Activated CD4-positive, alpha-beta memory T cell treated with anti-CD3 and anti-CD28 coated beads for 36 hours (primary cell): ENCODE measurements at places on chromosomes 2 and 18. TPM values are rescaled to one million over a fixed set of nuclear protein-coding genes. Genes with fewer than 3 reads are reported as not detected.
A peak's percentile ranks its signal among the peaks of the same experiment; 100 is the strongest.

PRKAG3 gene
- total RNA-seq, result not detected

GRCh38 chr2:102144128-102144527, 1.6 kb downstream of the IL1R1 start:
- DNase-seq, result no peak

GRCh38 chr2:74843899-74844298, 10.0 kb downstream of the HK2 start:
- DNase-seq, result peak; percentile 51

GRCh38 chr18:55523001-55523400, 65.0 kb downstream of the TCF4 start:
- no peak for DNase-seq

CYP20A1 gene
- total RNA-seq, result 24.4 TPM

GRCh38 chr2:164780611-164781178, 60.9 kb downstream of the COBLL1 start:
- DNase-seq, result no peak

- no peak for DNase-seq
These were observed 113.4 kb downstream of the CAPN13 start for GRCh38 chr2:30693821-30694281.

TMEM247 gene
- total RNA-seq, result not detected

GRCh38 chr2:69830045-69830905, 815 bp downstream of the GMCL1 start:
- DNase-seq, result peak; percentile 66

DNA sequence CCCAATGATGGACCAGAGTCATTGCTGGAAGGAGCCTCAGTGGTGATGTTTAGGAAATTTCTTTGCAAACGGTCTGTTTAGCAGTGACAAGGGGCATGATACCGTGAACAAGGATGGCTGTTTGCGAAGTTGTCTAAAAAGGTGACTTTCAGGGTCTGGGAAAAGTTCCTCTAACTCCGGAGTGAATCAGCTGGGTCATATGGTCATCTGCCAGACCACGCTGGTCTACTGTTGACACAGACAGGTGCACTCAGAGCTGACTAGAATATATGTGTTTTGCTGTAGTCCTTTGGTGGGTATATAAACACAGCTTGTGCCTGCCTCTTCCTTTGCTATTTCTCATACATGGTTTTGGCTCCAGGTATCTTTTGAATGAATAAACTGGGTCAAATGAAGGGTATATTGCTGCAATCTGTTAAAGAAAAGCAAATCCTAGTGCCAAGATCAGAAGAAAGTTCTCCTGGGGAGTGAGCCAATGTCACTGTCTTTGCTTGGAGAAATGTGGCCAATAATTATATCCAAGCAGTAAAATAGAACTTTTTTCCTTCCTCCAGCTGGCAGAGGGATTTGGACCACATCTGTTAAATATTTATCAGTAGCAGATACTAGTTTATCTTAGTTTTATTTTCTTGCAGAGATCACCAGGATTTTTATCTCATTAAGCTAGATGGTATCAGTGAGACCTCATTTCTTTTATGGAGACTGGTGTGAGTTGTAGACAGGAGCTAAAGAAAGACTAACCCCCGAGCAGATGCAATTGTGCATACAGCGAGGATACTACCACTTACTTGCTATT, 286.0 kb downstream of the TRIB2 start:
- no peak for DNase-seq

DNA sequence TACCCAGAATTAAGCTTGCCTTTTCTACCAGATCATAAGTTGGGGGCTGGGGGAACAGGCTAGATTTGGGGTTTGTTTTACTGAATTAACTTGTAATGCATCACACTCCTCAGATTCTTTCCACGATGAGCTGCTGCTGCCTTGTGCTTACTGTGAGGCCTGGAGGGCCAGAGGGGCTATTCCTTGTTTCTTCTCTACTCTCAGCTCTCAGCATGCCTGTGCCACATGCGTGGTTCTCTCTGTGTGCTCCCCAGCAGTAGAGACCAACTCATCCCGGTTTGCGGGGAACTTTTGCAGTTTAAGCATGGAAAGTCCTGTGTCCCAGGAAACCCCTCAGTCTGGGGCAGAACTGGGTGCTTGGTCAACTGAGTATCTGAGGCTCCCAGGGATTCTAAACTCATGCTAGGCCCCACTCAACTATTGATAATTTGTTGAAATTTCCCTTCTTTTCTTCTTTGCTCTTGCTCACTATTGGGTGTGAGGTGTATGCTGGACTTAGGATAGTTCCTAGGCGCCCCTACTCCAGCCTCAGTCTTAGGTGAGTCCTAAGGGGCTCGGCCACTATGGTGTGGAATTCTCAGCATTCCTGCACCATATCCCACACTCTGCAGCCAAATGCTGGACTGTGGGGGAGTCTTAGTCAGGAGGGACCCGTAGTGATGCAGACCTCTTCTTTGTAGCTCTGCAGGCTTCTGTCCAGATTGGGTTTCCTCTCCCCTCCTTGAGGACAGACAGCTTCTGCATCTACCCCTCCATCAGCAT, 63.1 kb downstream of the SRD5A2 start:
- no peak for DNase-seq

DNA sequence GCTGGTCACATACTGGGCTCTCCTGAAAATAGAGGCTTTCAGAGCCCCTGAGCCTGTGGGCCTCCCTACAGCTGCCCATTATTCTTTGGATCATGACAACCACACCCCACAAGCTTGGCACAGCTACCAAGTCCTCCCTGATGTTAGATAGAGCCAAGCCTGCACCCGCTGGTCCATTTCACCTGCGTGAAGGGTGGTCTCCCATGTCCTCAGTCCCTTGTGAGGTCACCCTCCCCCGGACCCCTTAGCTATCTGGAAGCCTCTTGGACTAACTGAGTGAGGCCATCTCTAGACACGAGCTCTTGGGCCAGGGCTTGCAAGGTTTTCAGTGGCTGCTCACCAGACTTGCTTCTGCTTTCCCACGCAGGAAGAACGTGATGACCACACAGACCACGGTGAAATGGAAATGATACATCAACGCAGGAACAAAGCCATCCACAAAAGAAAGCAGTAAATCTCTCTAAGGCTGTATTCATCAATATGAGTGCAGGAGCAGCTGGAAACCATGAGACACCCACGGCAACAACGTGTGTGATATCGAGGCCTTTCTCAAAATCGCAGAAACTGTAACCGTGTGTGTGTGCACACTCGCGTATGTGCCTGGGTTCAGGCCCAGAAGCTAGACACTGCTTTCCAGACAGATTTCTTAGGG, 10.1 kb upstream of the MAL start:
- peak; percentile 39 for DNase-seq

MC5R gene
- not detected for total RNA-seq

DNA sequence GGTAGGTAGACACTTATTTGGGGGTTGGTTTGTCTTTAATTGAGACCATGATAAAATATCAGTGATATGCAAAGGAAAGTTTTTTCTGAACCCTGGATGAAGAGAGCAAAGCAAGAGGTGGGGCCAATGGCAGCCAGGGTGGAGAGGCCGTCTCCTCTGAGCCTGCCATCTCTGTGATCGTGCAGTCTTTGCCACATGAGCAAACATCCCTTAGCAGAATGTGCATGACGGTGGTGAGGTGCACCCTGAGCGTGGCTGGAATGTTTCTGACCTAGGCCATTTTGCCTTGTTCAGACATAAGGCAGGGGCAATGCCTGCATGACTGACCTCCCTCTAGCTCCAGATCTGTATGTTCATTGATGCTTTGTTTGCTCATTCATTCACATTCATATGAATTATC, 6.0 kb downstream of the NCK2 start:
- no peak for DNase-seq

CPO gene
- not detected for total RNA-seq

DNA sequence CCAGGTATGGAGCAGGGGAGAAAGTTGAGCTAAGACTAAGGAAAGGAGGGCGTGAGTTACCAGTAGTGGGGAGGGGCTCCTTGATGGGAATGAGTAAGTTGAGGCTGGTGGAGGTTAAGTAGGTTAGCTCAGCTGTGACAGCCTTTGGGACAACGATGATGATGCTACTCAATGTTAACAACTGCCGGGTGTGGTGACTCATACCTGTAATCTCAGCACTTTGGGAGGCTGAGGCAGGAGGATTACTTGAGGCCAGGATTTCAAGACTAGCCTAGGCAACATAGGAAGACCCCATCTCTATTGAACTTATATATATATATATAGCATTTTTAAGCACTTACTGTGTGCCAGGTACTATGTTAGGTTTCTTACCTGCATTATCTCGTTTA, 48.4 kb downstream of the HK2 start:
- DNase-seq, result no peak

- no peak for DNase-seq
These were observed 180.8 kb downstream of the SLC8A1 start for GRCh38 chr2:40271094-40271493.

PID1 gene
- total RNA-seq, result not detected

- peak; percentile 55 for DNase-seq
These were observed 198.5 kb downstream of the UBE2E3 start for GRCh38 chr2:181178823-181179412.

CAPN14 gene
- total RNA-seq, result 0.19 TPM

FN1 gene
- total RNA-seq, result 0.53 TPM

GREB1L gene
- total RNA-seq, result not detected

- DNase-seq, result no peak
These were observed 11.6 kb downstream of the EN1 start for GRCh38 chr2:118835746-118836410.

SERPINB13 gene
- not detected for total RNA-seq

- DNase-seq, result no peak
These were observed 726 bp downstream of the C2orf69 start for GRCh38 chr2:199911877-199912161.

DNA sequence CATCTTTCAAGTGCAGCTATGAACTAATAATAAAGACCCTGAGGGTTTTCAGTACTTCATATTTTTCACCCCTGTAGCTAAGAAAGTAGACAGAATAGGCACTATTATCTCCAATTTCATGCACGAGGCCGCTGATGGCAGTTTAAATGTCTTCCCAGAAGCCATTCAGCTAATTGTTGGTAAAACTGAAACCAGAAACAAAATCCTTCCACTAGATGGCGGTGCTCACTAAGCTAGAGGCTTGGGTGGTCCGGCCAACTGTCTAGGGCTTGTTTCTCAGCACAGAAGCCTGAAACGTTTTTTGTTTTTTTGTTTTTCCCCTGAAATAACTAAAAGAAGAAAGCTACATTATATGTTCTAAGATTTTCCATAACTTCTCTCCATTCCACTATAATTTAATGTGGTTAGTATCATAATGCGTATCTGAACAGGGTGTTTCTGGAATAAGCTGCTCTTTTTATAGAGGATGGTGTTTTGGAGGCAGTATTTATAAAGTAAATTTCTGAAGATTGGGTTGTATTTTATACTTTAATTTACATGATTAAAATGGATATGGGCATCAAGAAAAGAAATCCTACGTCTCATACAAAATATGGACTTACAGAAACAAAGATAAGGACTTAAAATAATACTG, 159.4 kb downstream of the PIK3C3 start:
- peak; percentile 63 for DNase-seq

- no peak for DNase-seq
These were observed 79.6 kb downstream of the MBP start for GRCh38 chr18:77052983-77053309.

KRTCAP3 gene
- 6.4 TPM for total RNA-seq

TEKT4 gene
- total RNA-seq, result not detected

DNA sequence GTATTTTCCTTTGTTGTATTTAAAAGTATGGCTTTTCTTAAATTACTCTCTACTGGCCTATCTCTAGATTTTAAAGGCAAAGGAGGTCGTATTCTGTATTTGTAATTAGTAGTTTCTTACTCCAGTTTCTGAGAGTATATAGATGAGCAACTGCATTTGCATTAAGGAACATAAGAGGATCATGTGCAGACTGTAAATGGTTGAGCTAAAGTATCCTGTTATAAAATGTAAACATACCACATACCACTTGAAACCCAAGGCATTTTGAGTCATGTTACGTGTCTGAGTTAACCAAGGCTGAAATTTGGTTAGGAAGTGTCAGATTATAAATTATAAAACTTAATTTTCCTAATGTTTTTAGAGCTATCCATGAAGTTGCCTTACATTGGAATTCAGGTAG, 76.3 kb downstream of the GPD2 start:
- DNase-seq, result no peak

- DNase-seq, result no peak
These were observed 840.3 kb upstream of the ZEB2 start for GRCh38 chr2:145360129-145360790.

RHBDD1 gene
- total RNA-seq, result 38.0 TPM

GRCh38 chr2:125644257-125644656, 1011.7 kb upstream of the GYPC start:
- no peak for DNase-seq

DNA sequence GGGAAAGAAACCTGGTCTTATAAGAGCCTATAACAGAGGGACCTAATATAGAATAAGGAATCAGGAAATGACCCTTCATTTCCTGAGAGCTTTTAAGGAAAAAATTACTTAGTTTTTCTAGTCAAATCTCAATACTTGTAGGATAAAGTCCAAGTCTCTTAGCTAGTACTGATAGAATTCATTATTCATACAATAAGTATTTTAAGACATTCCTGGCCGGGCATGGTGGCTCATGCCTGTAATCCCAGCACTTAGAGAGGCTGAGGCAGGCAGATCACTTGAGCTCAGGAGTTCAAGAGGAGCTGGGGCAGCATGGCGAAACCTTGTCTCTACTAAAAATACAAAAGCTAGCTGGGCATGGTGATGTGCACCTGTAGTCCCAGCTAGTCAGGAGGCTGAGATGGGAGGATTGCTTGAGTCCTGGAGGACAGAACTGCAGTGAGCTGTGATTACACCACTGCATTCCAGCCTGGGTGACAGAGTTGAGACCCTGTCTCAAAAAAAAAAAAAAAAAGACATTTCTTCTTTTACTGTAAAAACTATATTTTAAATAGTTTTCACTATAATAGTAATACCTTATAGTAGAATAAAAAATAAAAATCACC, 3.2 kb downstream of the RAB3GAP1 start:
- no peak for DNase-seq

MYO5B gene
- 0.21 TPM for total RNA-seq

GRCh38 chr2:236546561-236547002, 23.0 kb upstream of the ACKR3 start:
- peak; percentile 52 for DNase-seq

DNA sequence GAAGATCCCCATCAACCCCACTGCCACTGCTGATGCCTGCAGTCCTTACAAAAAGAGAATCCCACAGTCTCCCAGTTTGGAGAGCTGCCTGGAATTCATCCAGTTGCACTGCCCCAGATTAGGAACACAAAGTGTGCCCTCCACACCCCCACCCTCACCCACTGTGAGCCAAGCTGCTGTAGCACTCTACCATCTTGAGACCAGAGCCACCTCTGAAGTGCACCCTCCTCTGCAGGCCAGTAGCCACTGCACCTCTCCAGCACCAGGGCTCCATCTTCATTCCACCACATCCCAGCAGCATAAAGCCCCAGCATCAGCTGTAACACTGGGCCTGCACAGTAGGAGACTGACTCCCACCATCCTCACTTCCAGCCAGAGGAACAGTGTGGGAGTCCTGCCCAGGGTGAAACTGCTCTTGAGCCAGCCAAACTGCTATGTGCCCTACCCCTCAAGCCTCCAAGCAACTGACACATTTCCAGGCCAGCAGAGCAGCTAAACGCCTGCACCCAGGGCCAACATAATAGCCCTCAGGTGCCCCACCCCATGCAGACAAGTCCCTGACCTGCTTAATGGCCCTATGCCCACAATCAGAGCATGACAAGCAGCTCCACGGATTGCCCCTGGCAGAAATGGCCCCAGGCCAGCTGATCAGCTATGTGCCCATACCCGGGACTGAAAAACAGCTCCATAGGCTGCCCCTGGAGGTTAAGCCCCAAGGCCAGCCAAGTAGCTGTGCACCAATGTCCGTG, 206.0 kb downstream of the ATAD2B start:
- DNase-seq, result no peak

ARL6IP6 gene
- 27.9 TPM for total RNA-seq

- no peak for DNase-seq
These were observed 5.6 kb downstream of the ARL4C start for GRCh38 chr2:234491281-234491680.
